ENCODE measurements at places on chromosomes 3 and 15. TPM values are rescaled to one million over a fixed set of nuclear protein-coding genes. Genes with fewer than 3 reads are reported as not detected.

The ALDH1L1 gene
- total RNA-seq, result 28.7 TPM

The COL6A6 gene
- total RNA-seq, result not detected

The PRR20G gene
- not detected for total RNA-seq

The SLC28A1 gene
- 0.31 TPM for total RNA-seq

The C3orf70 gene
- 2.4 TPM for total RNA-seq

The NAA80 gene
- total RNA-seq, result 3.4 TPM

The CCRL2 gene
- not detected for total RNA-seq

The VILL gene
- total RNA-seq, result 4.0 TPM

The JMJD7 gene
- total RNA-seq, result 7.1 TPM

The MUC20 gene
- 0.24 TPM for total RNA-seq

The SCAANT1 gene
- total RNA-seq, result not detected

The ZNF80 gene
- not detected for total RNA-seq

DNA sequence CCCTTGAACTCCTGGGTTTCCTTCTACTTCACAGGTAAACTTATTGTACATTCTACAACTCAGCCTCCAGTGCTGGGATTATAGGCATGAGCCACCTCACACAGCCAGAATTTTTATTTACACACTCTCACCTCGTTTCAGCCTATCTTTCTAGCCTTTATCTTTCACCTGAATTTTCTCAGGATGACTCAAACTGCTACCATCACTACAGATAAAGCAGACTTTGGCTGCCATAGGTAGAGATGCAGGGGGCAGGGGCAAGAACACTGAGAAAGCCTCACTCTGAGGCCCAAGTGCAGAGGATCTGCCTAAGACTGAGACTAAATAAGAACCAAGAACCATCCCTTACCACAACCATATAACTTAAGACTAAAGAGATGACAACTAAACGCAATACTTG lies 59.0 kb downstream of the ETFA start:
- no peak for DNase-seq

- DNase-seq, result no peak
These were observed 348.3 kb downstream of the MFSD1 start for GRCh38 chr3:159150180-159150579.

DNA sequence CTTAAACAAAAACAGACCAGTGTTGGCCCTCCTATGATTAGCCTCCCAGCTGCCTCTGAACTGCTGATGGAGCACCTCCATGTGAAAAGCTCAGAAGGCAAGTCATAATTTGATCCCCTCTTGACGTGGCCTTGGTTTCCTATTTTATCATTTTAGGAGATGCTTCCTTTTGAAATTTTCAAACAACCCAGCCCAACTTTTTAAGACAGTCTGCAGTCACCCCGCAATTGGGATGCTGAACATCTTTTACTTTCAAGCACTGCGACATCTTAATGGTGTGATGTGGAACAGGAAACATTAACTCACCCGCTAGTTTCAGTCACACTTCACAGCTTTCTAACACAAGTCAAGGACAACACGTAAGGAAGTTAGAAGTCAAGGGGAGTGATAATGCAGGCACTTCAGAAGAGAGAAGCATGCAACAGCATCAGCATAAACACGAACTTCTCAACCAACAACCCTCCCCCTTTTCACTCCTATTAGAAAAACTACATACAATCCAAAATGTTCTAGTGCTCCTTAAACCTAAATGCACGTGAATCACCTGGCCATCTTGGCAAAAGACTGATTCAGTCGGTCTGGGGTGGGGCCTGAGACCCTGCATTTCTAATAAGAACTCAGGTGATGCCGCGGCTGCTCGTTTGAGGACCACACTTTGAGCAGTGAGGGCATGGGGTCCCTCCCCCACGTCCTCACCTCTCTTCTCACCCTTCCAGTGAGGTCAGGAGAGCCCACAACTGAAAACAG lies 161.5 kb downstream of the FOXP1 start:
- DNase-seq, result no peak

DNA sequence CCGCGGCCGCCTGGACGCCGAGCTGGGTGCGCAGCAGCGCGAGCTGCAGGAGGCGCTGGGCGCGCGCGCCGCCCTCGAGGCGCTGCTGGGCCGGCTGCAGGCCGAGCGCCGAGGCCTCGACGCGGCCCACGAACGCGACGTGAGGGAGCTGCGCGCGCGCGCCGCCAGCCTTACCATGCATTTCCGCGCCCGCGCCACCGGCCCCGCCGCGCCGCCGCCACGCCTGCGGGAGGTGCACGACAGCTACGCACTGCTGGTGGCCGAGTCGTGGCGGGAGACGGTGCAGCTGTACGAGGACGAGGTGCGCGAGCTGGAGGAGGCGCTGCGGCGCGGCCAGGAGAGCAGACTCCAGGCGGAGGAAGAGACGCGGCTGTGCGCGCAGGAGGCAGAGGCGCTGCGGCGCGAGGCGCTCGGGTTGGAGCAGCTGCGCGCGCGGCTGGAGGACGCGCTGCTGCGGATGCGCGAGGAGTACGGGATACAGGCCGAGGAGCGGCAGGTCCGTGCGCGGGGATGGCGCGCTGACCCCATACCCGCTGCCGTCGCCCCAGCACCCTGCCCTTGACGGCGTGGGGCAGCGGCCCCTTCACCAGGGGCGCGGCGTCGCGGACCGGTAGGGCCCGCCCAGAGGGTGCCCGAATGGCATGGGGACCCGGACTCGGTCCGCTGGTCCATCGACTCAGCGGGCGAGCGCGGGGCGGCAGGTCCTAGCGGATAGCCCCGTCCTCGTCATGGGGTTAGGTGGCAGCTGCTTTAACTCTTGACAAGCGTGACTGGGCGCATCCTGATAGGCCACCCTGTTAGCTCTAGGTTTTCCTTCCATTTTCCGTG lies 848 bp downstream of the SYNM start:
- no peak for DNase-seq

- DNase-seq, result no peak
These were observed 57.6 kb upstream of the NEO1 start for GRCh38 chr15:72994534-72995177.

- DNase-seq, result no peak
These were observed 191.9 kb upstream of the VEPH1 start for GRCh38 chr3:157695103-157695502.

DNA sequence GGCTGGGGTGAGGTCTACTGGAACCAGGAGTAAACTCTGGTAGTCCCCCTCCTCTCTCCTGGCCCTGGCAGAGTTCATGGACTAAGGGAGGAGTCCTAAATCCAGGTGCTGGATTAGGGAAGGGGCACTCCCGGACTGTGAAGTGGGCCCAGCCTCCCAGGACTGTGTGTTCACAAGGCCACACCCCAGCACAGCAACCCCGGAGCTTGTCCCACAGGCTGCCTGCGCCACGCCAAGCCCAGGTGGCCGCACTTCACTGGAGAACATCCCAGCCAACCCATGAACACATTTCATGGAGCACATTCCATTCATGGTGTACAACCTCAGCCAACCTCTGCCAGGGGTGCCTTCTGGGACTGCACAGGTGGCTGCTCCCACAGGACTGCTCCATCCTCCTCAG lies 8.2 kb downstream of the ARPIN start:
- DNase-seq, result no peak

- DNase-seq, result no peak
These were observed 306.6 kb upstream of the KCNH8 start for GRCh38 chr3:18841422-18842343.

DNA sequence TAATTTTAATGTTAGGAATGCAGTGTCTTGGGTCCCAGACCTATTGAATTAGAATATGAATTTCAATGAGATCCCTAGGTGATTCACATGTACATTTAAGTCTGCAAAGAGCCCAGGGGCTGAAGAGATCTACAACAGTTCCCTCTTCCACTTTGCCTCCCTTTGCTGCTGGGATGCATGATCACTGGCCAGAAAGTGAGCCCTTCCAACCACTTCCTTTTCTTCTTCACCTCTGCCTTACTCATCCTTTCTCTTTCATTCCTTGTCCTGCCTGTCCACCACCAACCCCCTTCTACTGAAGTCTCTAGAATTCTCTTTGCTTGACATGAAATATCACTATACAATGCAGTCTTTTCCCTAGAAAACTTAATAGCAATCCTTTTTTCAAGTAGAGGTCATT lies 222.4 kb upstream of the LRIG1 start:
- no peak for DNase-seq

DNA sequence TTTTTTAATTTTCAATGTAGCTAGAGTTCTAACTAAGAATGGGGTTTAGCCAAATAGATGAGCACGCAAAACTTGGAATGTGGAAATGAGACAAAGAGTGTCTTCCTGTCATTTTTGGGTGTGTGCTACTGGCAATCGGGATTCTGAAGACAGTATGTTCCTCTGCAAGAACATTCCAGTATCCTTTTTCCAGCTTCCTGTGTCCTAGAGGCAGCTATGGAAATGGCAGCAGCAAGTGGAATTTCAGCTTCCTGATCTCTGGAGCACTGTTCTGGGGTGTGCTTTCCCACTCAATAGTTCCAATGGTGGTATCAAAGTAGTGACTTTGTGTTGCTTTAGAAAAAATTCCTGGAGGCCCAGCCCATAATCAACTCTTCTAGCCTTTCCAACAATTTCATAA lies 642.9 kb upstream of the KCNMB2 start:
- DNase-seq, result no peak

GRCh38 chr15:66264859-66265513 lies 11.4 kb upstream of the MEGF11 start:
- DNase-seq, result no peak

- DNase-seq, result no peak
These were observed 134.6 kb downstream of the SLC25A26 start for GRCh38 chr3:66355394-66355793.

DNA sequence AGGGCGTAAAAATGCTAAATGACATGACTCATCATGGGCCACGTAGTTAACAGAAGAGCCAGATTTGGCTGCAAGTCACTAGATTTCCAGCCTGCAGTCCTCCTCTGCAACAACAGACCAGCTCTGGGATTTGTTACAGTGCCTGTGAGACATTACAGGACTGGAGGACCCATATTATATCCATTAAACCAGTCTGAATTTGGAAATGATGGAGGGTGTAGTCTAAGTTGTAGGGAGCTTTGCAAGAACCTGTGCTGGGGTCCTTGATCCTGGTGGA lies 10.8 kb downstream of the ZNF774 start:
- DNase-seq, result no peak

DNA sequence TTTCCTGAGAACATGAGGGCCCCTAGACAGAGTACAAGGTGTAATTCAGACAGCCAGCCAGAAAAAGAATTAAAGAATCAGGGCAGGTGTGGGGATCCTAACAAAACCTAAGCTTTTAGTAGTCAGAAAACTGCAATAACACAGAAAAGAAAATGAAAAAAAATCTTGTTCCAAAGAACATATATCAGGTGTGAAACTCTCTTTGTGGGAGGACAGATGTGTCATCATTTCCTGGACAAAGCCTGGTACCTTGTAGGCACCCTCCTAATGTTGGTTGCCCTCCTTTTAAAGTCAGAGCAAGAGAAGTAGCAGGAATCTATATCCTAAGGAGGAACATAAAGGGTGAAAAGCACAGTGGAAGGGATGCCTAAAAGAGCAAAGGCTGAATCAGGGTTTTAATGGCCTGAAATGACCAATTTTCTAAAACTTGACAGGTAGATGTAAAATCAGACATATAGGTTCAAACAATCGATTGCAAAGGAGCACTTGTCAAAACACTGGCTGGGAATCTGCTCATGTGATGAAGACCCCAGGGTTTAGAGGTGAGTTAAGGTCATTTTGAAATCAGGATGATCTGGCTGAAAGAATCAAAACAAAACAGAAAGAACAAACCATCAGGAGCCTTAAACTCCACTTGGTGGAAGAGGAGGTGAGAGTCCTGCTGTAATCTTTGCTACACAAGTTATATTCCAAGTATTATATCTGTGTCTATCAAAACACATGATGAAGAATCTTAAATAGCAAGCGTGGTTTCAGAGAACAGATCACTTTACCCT lies 54.9 kb downstream of the TGFBR2 start:
- DNase-seq, result no peak

GRCh38 chr3:146715170-146715569 lies 110.0 kb upstream of the PLSCR5 start:
- no peak for DNase-seq

- no peak for DNase-seq
These were observed 578.7 kb downstream of the SQOR start for GRCh38 chr15:46213551-46213950.

GRCh38 chr3:185040425-185040824 lies 112.4 kb downstream of the C3orf70 start:
- DNase-seq, result no peak

GRCh38 chr3:71152892-71153265 lies 430.6 kb downstream of the FOXP1 start:
- DNase-seq, result peak; percentile 92

- DNase-seq, result no peak
These were observed 708.9 kb upstream of the NECTIN3 start for GRCh38 chr3:110362751-110363150.

DNA sequence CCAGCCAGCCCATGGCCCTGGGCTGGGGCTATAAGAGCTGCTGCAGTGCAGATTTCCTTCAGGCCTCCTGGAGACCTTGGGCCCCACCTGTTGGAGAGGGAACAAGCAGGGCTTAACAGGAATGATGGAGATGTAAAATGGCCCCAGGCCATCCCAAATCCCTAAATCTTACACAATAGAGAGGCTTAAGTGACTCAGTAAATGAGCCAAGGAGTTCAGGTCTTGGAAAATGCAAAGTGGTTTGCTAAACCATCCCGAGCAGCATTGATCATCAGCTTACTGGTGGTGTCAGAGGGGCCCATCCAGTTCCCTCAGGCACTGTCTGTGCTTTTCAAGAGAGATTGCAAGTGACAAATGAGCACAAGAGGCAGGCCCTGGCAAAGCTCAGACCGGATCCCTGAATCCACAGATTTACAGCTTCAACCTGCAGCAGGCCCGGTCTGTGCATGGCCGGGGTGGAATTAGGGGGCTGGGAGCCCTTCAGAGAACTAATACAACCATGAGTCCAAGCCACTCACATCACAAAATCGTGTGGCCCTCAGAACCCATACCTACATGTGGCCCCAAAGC lies 325.4 kb downstream of the UACA start:
- DNase-seq, result no peak

DNA sequence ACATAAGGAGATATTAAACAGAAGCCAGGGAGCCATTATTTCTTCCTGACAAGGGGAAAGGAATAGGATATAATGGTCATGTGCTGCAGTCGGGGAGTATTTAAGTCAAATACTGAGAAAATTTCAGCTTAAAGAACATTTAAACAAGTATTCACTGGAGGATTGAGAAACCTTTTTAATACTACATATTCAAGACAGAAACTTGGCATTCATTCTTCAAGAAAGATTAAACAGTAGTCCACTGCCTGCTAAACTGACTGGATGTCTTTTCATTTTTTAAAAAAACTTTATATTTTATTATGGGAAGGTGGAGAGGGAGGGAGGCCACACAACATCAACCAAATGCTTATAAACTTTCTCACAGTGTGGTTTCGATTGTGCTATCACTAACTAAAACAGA lies 107.4 kb upstream of the CBLB start:
- no peak for DNase-seq

GRCh38 chr3:13273604-13274105 lies 146.5 kb downstream of the NUP210 start:
- DNase-seq, result no peak

GRCh38 chr3:171183042-171183441 lies 156.5 kb upstream of the SLC2A2 start:
- peak; percentile 56 for DNase-seq

GRCh38 chr15:31459400-31459748 lies 132.7 kb downstream of the KLF13 start:
- no peak for DNase-seq

- no peak for DNase-seq
These were observed 78.9 kb upstream of the SKOR1 start for GRCh38 chr15:67746450-67746849.

Measured in HepG2 (cell line).